ENCODE measurements at places on chromosomes 5 and 9.

DNA sequence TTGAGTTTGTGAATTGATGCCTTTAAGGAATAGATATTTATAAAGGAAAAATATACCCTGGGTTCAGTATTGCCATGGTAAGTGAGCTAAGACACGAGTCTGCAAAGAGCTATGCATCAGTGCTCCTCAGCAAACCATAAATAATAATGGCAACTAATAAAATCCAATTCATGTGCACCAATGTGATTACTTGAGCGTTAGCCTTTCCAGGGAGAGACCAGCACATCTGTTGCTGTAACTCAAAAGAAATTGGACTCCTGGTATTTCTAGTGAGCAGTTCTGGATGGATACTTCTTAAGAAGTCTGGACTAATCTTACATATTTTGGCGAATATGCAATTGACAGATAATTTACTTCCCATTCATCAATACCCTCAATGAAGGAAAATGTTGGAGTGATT, 373.3 kb downstream of the ARHGEF28 start:
- peak; percentile 32 for DNase-seq

- no peak for DNase-seq
Observed at GRCh38 chr5:78541086-78541654, 107.4 kb downstream of the LHFPL2 start.

DNA sequence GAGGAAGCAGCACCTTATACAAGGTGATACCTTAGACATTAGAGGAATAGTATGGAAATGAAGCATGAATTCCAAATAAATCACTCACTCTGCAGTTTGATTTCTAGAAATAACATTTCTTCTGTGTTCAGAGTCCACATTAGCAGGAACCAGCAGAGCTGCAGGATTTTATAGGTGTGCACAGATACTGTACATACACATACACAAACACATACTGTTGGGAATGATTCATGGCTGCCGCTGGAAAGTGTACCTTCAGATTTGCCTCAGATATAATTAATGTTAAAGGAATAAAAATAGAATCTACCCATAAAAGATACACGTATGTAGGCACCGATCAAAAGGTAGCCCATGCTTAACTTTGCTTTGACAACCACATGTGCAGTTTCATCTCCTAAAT, 578.1 kb downstream of the CSNK1G3 start:
- DNase-seq, result no peak

DNA sequence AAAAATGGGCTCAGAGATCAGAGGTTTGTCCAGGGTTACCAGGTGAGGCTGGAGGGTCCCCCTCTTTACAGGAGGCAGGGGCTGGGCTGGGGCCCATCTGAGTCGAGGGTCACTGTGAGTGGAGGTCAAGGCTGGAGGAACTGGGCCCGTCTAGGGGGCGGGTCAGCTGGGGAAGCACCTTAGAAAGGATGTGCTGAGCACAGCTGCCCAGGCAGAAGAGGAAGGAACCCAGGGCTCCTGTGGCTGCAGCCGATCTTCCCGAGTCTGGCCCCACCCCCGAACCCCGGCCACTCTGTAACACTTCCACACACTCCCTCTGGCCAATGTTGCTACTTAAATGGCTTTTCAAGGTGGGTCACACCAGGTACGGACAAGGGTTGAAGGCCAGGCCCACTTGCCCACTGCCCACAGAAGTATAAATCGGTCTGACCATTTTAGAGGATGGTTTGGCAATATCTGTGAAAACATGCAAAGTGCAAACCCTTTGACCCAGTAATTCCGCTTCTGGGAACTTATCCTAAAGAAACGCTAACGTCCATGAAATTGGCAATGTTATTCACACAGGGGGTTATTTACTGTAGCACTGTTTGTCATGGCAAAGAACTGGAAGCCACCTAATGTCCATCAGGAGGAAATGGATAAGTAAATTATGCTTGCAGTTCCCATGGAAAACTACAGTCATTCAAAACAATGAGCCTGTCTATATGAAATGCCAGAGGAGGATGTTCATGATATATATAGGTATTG, 30.5 kb upstream of the EEIG1 start:
- no peak for DNase-seq

DNA sequence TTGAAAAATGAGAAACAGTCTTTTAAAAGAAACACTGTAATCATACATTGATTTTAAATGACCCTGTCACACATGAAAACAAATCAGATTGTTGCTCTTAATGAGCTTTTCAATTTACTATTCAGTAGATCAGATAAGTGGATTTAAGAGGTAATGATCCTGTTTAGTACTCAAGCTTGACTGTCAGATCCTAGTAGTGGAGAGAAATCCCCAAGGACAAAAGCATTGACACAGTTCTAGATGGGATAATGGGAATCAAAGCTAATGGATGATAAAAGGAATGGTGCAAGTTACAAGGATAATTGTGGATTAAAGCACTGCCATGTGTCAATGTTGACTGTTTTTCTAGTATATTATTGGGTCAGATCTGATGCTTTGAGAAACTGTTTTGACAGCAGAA, 142.3 kb upstream of the TLX3 start:
- DNase-seq, result no peak

- no peak for DNase-seq
Observed at GRCh38 chr9:137658781-137659180, 40.0 kb downstream of the EHMT1 start.

- no peak for DNase-seq
Observed at GRCh38 chr5:142506756-142507155, 179.1 kb downstream of the FGF1 start.

- DNase-seq, result no peak
Observed at GRCh38 chr9:93028448-93029006, 30.0 kb upstream of the SUSD3 start.

- DNase-seq, result no peak
Observed at GRCh38 chr9:94999832-95000231, 273.3 kb downstream of the AOPEP start.

DNA sequence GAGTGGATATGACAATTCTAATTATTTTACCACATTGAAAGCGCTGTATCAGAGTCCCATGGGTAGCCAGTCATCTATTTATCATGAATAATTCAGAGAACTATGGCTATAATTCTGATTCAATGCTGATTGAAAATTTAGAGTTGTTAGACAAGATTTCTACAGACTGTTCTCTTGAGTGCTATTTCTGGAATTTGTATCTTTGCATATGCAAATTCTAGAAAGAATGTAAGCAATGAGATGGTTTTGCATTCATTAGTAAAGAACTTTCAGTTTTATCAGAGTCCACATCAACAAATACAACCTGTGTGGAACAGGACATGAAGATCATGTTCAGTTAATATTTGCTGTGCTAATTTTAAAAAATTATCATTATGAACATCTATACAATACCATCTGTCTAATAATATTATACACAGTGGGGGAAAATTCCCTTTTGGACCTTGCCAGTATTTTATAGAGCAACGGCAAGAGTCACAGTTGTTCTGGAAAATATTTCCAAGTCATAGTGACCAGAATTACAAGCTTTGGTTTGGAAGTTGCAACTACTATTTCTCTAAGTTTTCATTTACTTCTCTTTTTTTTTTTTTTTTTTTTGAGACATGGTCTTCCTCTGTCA, 372.7 kb upstream of the PTGER4 start:
- DNase-seq, result no peak

DNA sequence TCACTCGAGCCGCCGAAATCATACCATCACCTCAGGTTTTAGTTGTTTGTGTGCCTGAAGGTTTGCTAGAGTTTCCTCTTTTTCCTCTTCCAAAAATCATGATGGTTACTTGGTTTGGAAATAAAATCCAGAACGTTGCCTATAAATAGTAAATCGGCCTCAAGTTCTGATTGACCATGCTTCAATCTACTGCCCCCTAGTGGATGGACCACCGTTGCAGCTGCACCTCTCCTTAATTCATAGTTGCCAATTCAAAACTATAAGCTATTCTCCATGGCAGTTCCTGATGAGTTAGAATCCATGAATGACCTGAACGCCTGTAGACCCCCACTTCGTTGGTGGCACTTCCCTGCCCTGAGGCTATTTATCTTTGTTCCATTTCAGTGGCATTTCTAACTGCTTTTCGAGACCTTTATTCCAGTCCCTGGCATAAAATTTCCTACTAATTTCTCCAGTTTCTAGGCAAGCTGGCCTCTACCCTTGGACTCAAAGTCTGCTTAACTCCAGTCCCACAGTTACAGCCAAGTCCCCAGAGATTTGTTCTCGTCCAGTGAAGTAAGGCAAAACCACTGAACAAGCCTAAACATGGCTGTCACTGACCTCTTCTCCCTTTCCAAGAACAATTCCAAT, 422.6 kb downstream of the EFNA5 start:
- DNase-seq, result no peak

- no peak for DNase-seq
Observed at GRCh38 chr5:133236976-133237375, 185.2 kb downstream of the HSPA4 start.

DNA sequence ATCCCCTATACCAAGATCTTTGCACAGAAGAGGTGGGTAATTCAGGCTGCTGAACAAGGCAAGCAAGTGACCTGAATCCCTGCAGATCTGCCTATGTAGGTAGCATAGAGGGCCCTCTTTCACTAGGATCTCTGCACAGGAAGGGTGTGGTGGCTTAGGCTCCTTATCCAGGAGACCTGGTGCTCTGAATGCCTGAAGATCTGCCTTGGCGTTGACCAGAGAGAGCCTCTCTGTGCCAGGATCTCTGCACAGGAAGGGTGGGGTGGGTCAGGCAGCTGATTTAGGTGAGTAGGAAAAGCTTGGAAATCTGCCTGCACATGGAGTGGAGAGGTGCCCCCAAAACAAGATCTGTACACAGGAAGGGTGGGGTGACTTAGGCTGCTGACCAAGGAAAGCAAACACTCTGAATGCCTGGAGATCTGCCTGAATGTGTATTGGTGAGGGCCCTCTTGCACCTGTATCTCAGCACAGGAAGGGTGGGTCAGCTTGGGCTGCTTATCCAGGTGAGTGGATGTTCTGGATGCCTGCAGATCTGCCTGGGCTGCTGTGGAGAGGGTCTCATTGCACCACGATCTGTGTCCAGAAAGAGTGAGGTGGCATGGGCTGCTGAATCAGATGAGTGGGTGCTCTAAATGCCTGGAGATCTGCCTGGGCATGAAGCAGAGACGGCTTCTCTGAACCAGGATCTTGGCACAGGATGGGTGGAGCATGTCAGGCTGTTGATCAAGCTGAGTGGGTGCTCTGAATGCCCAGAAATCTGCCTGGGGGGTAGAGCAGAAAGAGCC, 365.9 kb downstream of the DMAC1 start:
- no peak for DNase-seq

GRCh38 chr5:81925009-81925408, 46.8 kb upstream of the ATG10 start:
- no peak for DNase-seq

DNA sequence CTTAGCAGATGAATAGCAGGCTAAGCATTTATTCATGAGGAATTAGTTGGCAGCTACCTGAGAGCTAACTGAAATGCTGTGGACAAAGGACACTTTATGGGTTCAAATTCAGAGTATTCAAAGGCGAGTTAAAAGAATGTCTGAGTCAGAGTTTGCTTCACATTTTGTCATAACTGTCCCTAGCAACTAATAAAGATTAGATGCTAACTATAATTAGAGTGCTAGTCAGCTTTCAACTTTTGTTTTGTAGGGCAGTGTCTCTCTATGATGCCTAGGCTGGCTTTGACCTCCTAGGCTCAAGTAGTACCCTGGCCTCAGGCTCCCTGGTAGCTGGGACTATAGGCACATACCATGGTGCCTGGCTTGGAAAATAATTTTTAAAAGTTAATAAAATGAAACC, 4.6 kb downstream of the SMC5 start:
- no peak for DNase-seq

DNA sequence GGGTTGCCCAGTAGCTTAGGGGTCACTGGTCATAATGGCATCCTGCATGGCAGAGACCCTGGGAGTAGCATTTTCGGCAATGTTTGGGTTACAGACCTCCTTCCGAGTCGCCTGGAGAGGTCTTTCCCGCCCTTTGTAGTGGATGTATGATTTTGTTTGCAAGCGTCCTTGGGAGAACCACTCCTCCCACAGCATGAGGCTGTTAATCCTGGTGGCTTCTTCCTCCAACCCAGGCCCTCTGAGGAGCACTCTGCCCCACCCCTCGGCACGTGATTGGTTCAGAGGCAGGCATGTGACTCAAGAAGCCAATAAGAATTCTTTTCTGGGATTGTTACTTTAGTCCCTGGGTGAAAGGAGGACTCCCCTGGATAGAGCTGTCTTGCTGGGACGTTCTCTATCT, 30.2 kb upstream of the GRHPR start:
- no peak for DNase-seq

GRCh38 chr5:180105827-180106312, 34.3 kb upstream of the RNF130 start:
- no peak for DNase-seq

GRCh38 chr9:15227491-15227890, 79.5 kb downstream of the TTC39B start:
- DNase-seq, result no peak

GRCh38 chr5:9071524-9071923, 474.4 kb downstream of the SEMA5A start:
- DNase-seq, result no peak

DNA sequence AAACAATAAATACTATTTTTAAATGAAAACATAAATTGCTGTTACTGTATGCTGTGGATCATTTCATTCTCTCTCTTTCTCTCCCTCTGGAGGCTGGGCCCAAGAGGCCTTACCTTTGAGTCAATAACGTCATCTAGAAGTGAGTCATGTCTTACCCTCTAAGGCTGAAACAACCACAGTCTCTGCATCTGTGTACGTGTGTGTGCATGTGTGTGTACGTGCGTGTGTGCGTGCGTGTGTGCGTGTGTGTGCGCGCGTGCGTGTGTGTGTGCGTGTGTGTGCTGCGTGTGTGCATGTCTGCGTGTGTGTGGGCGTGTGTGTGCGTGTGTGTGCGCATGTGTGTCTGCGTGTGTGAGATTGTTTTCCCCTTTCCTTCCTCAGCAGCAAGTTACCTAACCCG, 13.6 kb upstream of the IL17B start:
- no peak for DNase-seq

DNA sequence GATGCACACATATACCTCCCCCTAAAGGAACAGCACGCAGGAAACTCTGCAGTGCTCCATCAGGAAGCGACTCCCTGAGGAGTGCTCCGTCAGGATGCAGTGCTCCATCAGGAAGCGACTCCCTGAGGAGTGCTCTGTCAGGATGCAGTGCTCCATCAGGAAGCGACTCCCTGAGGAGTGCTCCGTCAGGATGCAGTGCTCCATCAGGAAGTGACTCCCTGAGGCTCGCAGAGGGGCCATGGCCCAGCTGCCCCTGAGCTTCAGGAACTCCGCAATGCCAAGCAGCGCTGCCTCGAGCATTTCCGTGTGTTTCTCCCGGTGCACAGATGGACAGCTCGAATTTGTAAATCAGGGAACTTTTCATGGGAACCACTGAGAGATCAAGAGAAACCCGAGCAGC, 88.1 kb downstream of the PAX5 start:
- no peak for DNase-seq

DNA sequence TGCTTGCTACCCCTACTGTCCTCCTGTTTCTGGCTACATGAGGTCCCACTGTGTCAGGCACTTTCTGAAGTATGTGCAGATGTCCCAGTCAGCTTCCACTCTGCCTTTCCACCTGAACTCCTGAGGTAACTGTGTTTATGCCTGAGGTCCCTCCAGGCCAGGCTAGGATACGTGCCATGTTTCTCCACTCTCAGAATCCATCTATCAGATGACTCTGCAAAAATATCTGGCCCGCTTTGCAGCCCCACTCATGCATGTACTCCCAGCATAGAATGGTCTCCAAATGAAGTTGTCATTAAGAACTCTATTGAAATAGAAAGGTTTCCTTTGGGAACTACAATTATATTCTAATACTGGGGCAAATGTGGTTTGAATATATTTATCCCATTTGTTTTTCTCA, 231.9 kb upstream of the RASEF start:
- no peak for DNase-seq

GRCh38 chr9:128150594-128151308, 1.5 kb downstream of the LCN2 start:
- no peak for DNase-seq

GRCh38 chr5:115377468-115378217, 81.2 kb upstream of the CCDC112 start:
- peak; percentile 83 for DNase-seq

Measured in fibroblast of skin of left quadriceps (primary cell).